ENCODE measurements at places on chromosomes 6 and 20. TPM values are rescaled to one million over a fixed set of nuclear protein-coding genes. Genes with fewer than 3 reads are reported as not detected.

DNA sequence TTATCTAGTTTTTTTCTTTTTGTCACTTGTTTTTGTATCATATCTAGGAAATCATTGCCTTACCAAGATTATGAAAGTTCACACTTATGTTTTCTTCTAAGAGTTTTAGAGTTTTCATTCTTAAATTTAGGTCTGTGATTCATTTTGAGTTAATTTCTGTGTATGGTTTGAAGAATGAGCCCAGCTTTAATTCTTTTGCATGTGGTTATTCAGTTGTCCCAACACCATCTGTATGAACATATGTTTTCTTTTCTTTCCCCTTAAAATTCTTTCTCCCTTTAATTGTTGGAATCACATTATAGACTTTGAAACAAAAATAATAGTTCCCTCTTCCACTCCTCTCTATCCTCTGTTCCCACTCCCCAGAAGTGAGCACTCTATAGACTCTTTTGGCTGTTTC is 85.4 kb downstream of the SLX4IP start:
- no peak for DNase-seq

DNA sequence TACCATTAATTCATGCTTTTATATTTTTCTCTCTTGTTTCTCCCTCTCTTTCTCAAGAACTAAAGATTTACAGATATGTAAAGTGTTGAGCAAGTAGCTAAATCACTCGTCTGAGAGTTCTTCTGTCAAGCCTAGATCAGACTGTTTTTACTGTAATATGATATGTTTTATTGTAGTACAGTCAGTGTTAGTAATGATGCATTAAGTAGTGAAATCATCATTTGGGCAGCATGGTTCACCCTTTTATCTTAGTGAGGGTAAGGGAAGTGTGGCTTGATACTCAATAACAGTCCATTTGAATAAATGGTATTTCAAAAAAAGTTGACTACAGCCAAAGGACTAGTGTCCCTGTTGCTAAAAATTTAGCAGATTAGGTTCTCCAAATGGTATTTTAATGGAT is 9.2 kb downstream of the CYB5R4 start:
- no peak for DNase-seq

DNA sequence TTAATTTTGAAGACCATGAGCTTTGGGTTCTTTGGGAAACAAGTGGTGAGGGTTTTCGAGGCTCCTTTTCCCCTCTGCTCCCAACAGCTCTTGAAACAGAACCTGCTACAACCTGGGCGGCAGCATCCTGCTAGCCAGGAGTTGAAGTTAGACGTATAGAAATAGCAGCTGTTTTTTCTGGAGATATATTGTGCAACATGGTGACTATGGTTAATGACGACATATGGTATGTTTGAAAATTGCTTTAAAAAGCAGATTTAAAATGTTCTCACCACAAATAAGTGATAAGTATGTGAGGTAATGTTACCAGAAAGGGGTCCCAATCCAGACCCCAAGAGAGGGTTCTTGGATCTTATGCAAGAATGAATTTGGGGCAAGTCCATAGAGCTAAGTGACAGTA is 138.9 kb downstream of the PDE7B start:
- no peak for DNase-seq

DNA sequence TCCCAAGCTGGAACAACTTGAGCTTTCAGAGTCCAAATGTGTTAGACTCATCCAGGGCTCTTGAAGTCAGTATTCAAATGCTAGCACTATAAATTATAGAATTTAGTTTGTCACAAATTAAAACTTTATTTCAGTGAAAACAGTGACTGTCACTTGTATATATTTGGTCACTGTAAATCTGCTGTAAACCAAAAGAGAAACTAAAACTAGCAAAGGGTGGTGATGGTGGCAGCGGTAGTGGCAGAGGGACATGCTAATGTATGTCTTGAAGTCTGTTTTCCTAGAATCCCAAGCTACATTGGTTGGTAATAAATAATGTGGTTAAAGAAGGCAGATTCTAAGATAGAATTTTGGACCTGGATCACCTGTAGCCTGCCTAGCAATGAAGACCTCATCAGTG is 140.4 kb upstream of the CENPW start:
- no peak for DNase-seq

DNA sequence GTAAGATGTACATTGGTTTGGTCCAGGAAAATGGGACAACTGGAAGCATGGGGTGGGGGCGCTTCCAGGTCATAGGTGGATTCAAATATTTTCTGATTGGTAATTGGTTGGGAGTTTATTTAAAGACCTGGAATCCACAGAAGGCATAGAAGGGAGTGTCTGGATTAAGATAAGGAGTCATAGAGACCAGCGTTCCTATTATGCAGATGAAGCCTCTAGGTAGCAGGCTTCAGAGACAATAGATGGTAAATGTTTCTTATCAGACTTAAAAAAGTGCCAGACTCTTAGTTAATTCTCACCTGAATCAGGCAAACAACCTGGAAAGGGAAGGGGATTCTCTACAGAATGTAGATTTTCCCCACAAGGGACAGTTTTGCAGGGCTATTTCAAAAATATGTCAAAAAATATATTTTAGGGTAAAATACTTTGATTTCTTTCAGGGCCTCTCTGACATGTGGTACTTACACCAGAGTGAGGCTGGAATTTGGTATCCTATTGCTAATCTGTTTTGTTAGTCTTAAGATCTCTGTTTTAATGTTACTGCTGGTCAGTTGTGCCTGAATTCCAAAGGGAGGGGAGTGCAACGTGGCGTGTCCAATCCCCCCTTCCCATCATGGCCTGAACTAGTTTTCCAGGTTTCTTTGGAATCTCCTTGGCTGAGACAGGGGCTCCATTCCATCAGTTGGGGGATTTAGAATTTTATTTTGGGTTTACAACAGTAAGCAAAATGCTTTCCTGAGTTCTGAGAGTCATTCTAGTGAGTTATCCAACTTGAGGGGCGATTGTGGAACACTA is 25.1 kb downstream of the PIGT start:
- DNase-seq = no peak

GRCh38 chr6:129853996-129854711 is 7.0 kb downstream of the TMEM244 start:
- no peak for DNase-seq

Gene ZBTB46
- 0.34 TPM for total RNA-seq

Gene GNAS-AS1
- total RNA-seq = not detected

Gene GCNT2
- 1.5 TPM for total RNA-seq
